ENCODE measurements at places on chromosomes 7 and 10.

DNA sequence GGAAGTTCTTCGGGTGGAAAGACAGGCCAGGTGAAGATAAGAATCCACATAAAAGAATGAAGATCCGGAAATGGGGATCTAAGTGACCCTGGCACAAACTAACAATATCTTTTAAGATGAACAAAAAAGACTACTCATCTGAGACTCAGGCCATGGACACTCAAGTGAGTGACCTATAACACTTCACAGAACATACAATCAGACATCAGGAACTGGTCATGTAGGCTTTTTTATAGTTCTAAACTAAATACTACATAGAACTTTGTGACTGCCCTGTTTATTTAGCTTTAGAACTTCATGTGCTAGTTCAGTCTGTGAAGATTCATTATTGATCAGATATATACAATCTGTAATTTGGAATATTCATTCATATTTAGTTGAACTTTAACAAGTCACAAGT lies 52.8 kb downstream of the MMRN2 start:
- DNase-seq, result no peak

GRCh38 chr10:84184517-84184916 lies 9.8 kb upstream of the CDHR1 start:
- no peak for DNase-seq

GRCh38 chr10:79126351-79127080 lies 57.8 kb downstream of the ZMIZ1 start:
- DNase-seq, result no peak

DNA sequence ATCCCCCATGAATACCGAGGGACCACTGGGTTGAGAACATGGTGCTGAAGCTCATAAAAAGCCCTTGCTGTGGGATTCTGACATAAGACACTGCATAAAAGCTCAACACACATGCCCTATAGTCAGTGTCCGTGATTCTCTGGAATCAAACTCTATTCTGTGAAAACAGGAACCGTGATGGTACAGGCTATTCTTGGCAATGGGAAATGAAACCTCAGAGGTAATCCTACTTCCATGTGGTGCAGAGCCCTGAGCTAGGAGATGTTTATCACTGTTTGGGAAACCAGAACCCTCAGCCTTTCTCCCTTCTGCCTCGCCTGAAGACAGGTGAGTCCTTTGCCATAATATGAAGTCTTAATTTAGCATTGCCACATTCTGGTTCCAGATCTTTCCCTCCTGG lies 80.8 kb upstream of the PRSS1 start:
- no peak for DNase-seq

DNA sequence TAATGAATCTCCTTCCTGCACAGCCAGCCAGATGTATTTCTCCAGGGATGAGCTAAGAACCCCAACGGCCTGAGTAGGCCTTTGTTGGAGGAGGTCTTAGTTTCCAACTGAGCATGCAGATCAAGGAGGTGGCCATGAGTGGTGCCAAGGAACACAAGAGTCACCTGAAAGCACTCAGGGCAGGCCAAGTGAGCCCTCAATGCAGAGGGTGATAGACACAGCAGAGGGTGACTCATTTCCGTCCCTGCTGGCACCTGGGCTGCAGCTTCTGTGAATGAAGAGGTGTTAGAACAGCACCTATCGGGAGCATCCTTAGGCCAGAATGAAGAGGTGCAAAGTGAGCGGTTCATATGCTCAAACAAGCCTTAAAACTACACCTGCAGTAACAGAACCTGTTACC lies 211.8 kb downstream of the FRMD4A start:
- DNase-seq, result no peak

GRCh38 chr7:5528071-5528814 lies 104.6 kb upstream of the TNRC18 start:
- no peak for DNase-seq

DNA sequence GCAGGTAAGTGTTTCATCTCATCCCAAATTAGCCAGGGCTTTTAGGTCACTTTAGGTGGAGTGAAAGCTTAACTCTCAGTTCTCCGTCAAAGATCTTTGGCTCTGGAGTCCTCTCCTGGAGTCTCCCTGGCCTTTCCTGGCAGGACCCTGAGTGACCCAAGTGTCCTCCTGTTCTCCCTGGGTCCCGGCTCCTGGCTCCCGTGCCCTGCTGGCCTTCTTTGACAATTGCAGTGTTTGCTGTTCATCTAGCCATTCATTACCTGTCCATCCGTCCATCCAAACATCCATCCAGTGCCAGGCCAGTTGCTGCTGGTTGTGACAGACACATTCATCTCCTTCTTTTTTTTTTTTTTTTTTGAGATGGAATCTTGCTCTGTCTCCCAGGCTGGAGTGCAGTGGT lies 6.2 kb upstream of the TPST1 start:
- no peak for DNase-seq

- DNase-seq, result no peak
These were observed 4.7 kb downstream of the VOPP1 start for GRCh38 chr7:55567571-55567970.

- no peak for DNase-seq
These were observed 36.9 kb upstream of the FAM20C start for GRCh38 chr7:155469-155900.

GRCh38 chr10:122267849-122268737 lies 3.0 kb upstream of the BTBD16 start:
- peak; percentile 5 for DNase-seq

DNA sequence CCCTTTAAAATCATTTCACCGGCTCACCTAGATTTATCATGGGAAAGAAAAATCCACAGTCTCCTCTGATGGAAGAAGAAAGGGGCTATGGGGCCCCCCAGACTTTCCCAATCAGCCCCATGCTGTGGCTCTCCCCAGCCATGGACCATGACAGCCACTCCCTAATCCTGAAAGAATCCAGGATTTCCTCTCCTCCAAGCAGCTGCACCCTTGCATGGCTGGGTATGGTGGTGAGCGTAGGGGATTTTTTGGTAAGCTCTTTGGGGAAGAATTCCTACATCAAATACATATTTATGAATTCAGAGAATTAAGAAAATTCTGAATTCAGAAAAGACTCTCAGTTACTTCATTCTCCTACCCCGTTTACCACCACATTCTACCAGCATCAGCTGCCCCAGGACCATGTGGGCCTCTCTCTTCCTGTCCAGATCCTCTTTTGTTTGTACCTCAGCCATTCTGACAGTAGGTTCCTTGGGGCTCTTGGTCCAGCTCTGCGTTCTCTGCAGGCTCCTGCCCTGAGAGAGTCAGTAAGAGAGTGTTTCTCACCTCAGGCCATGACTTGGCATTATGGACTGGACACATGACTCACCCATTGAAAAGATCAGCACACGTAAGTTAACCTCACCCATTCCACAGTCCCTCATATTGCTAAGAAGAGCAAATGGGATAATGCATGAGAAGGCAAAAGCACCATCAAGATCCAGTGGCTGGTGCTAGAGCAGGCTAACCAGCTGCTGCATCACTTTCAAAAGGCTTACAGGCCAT lies 337.8 kb downstream of the ELMO1 start:
- DNase-seq, result no peak

- DNase-seq, result no peak
These were observed 62.1 kb upstream of the PRSS58 start for GRCh38 chr7:142319970-142320369.

DNA sequence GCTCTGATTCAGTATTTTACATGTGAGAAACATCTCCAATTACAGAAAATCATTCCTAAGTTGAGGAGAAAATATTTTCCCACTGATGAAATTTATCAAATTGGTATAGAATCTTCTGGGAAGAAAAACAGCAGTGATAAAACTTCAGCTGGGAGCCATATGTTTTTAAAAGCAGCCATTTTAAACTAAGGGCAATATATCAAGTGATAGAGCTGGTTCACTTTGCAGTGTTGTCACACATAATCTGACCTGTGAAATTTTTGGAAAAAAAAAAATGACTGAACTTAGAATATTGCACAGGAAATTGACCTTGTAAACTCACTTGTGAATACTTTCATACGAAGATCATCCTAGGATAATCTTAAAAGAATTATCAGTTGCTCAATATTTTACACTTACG lies 10.5 kb upstream of the EZH2 start:
- DNase-seq, result no peak

GRCh38 chr7:94632338-94633013 lies 23.5 kb downstream of the SGCE start:
- no peak for DNase-seq

GRCh38 chr7:34163956-34164355 lies 258.6 kb downstream of the BMPER start:
- DNase-seq, result no peak

DNA sequence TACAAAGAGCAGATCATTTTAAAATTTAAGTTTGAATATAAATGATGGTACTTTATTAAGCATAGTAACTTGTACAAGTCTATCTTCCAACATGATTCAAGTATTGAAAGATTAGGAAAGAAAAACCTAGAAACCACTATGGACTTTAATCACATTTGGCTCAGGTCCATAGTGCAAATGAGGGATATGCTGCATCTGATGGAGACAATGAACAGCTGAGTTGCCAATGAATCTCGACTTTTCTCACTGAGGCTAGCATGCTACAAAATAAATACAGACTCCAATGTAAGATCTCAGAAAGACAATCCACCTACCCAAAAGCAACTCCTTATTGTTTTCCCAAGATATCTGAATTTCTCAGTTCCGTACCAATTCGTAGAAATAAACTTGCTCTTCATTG lies 89.8 kb downstream of the SEMA3A start:
- DNase-seq, result no peak

- DNase-seq, result no peak
These were observed 39.2 kb upstream of the ASL start for GRCh38 chr7:66036382-66036781.

DNA sequence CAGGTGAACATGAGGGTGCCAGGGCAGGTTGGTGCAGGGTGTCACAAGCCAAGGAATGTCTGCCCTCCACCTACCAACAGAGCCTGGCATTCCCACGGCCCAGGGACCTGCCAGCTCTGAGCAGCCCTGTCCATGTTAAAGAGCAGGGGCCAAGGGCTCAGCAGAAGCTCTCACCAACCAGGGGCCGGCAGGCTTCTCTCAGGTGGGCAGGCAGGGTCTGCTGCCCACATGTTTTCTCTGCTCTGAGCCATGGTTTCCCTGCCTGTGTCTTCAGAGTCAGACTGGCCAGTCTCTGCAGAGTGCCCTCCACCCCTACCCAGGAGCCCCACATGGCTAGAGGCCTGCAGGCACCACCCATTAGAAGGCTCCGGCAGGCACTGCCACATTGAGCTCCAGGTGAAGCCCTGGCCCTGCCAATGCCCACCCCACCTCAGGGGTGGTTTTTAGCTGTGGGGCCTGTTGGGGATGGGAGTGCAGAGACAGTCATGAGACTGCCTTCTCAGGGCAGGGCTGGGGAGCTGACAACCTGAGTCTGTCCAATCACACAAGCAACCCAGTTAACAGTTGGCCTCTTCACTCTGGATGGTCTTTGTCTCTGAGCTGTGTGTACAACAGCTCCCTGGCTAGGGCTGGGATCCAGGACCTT lies 135.9 kb downstream of the ARHGAP22 start:
- no peak for DNase-seq

DNA sequence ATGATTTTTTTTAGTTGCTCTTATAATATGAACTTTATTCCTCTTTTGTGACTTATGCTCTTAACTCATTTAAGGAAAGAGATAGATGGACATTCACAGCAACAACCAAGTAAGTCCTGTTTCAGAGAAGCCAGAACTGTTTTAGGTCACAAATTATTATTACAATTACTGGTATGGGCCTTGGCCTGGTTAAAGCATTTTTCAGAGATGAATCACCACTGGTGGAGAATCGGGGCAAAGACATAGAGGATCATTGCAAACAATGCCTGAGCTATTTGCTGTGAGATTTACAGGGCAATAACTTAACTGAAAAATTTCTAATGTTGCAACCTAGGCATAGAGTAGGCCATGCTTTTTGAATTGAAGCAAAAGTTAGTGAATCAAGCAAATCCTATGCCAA lies 138.0 kb upstream of the YAE1 start:
- no peak for DNase-seq

DNA sequence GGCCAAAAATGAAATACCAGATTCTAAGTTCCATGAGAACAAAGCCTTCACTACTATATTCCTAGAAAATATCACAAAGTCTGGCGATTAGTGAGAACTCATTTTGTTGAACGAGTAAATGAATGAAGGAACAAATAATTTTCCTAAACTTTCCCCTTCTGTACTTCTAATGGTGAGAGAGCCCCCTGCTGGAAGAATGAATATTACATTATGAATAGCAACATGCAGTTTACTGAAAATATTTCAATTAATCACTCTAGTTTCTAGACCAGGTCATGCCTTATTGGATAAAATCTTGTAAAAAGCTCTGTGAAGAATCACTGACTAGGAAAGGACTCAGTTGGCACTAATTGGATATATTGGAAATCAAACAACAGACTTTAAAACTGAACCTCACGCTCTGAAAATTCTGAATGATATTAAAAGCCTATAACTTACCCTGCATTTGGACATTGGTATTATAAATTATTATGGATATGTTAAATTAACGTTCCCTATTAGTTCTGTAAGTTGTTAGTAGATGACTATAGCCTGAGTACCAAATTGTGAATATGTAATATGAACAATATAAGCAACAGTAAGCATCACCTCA lies 32.4 kb upstream of the MTPN start:
- no peak for DNase-seq

DNA sequence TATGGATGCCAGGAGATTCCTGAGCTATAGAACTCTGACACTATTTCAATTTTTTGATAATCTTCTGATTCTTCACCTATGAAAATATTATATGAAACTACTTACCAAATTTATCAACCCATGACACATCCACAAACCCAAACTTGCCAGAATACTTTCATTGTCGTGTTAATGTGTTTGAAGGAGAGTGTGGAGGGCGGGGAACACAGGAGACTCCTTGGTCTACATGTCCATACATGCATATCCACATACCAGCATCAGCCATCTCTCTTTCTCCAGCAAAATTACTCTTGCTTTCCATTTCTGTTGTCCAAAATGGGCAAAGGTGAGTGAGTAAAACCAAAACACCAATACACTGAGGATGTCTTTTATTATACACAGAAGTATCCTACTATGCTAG lies 23.5 kb upstream of the BPGM start:
- no peak for DNase-seq

DNA sequence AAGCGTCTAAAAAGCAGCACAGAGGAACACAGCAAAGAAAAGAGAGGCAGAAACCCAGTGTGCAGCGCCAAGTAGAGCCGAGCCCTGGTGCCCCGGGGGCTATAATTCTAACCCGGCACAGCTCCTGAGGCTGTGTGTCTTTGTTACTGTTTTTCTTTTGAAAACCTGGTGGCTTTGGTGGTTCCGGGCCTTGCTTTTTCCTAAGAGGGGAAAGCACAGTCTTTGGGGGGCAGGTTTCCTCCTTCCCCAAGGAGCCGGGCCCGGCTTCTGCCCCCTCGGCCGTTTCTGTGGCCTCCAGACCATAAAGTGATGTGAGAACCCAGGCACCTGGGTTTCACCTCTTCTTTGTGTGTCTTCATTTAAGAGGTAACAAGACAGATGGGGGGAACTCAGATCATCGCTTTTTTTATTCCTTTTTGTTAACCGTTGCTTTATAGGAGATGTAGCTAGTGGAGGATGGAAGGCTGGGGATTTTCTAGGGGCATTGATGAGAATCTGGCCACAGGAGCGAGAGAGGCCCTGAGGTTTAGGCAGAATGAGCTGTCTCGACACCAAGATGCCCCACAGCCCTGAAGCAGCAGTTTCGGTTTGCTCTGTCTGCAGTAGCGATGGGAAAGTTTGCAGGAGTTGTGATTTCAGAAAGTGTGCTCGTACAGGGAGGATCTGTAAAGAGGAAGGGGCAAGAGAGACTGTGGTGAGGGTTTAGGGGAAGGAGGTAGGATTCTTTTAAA lies 367.8 kb upstream of the GALNT17 start:
- no peak for DNase-seq
